NCI-H345 (cell line): ENCODE measurements at places on chromosomes 6 and 20.

GRCh38 chr6:41736186-41736733, 852 bp upstream of the TFEB start:
- DNase-seq = no peak

- DNase-seq = no peak
Observed at GRCh38 chr6:156154896-156155295, 622.3 kb upstream of the ARID1B start.

DNA sequence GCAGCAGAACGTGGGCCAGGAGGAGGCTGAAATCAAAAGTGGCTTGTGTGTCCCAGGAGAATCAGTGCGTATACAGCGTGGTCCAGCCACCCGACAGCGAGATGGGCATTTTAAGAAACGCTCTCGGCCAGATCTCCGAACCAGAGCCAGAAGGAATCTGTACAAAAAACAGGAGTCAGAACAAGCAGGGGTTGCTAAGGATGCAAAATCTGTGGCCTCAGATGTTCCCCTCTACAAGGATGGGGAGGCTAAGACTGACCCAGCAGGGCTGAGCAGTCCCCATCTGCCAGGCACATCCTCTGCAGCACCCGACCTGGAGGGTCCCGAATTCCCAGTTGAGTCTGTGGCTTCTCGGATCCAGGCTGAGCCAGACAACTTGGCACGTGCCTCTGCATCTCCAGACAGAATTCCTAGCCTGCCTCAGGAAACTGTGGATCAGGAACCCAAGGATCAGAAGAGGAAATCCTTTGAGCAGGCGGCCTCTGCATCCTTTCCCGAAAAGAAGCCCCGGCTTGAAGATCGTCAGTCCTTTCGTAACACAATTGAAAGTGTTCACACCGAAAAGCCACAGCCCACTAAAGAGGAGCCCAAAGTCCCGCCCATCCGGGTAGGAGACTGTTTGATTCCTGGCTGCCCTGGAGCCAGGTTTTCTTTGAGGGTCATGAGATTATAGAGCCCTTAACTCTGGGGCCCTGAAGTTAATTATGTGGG, 75.3 kb downstream of the ASXL1 start:
- DNase-seq = no peak

DNA sequence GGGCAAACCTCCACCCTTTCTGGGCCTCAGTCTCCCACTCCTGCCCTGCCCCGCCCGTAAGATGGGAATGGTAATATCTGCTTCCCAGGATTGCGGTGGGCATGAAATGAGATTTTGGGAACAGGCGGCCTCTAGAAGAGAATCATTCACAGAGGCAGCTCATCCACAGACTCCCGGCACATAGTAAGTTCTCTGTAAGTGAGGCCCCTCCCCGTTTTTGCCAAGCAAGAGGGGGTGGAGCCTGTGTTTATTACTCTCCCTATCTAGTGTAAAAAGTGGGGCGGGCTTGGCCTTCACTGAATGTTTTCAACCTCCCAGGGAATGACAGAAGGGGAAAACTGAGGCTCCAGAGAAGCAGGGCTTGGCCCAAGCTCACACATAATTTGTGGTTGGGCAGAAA, 20.0 kb downstream of the SUN5 start:
- no peak for DNase-seq

- DNase-seq = no peak
Observed at GRCh38 chr20:44198872-44199271, 11.7 kb downstream of the OSER1 start.

DNA sequence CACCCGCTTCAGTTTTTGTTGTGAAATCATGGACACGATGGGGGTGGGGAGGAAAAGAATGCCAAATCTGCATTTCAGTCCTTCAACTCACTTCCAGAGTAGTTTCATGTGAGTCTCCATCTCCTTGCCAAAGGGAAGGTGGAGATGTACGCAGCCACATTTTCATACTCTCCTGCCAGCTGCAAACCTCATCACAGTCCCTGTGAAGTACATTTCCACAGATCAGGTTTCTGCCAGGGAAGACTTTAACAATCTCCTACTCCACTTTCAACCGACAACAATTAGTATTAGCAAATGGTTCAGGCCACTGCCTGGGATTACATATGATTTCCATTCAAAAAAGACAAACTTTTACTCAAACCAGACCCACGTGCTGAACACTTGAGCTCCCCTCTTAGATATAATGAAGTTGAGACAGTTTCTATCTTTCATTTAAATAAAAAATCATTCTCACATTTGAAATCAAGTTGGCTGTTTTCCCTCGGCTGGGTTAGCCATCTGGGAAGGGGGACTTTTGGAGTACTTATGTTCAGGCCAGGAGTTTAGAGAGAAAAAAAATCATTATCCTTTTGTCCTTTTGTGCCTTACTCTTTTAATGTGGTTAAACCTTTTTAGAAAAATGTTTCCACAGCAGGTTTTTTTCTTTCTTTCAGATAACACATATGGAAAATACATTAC, 51.0 kb upstream of the CEP162 start:
- no peak for DNase-seq

DNA sequence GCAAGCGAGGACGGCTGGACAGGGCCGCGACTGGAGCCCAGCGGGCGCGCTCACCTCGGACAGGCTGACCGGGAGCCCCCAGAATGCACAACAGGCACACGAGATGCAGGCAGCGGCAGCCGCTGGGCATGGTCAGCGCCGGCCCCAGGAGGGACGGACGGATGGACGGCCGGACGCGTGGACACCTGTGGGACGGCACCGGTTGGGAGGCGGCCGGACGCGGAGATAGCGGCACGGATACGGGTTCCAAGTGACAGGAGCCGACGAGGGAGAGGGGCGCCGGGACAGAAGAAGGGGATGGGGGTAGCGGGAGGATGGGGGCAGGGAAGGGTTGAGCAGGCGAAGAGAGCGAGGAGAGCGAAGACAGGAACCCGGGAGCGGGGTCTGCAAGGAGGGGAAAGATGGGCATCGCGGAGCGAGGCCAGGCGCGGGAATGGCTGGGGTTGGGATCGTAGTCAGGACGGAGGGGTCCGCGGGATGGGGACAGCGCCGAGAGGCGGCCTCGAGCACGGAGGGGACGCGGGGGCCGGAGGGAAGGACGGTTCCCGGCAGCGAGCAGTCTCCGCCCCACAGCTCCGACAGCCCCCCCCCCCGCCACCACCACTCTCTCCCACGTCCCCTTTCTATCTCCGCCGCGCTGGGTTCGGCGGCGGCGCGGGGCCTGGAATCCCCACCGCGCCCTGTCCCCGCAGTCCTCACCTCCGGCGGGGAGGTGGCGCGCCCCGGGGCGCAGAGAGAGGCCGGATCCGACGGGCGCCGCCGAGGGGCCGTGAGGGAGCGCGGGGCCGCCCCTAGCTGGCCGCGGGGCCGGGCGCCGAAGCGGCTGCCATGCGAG, 435 bp downstream of the DLK2 start:
- peak; percentile 45 for DNase-seq

- DNase-seq = no peak
Observed at GRCh38 chr6:93163146-93163545, 256.2 kb downstream of the EPHA7 start.

GRCh38 chr20:20237093-20237959, 130.6 kb upstream of the INSM1 start:
- DNase-seq = peak; percentile 33

- no peak for DNase-seq
Observed at GRCh38 chr6:35663447-35664235, 25.1 kb downstream of the FKBP5 start.

- no peak for DNase-seq
Observed at GRCh38 chr20:32603046-32603726, 18.1 kb upstream of the NOL4L start.

DNA sequence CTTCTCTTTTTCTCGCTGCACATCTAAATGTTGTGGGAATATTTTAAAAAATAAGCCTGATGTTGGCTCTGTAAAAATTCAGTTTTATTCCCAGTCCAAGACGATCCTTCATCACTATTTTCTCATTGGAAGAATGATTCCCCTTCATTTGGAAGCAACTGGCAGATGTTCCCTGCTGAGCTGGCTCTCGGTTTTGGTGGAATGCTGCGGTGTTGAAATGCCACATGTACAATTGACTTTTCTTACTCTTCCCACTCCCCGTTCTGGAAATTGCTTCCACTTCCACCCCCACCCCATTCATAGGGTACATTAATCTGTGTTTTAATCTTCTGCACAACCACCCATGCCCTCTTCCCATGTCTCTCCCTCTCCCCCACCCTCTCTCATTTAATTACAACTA, 496.3 kb upstream of the MAP3K7 start:
- no peak for DNase-seq

DNA sequence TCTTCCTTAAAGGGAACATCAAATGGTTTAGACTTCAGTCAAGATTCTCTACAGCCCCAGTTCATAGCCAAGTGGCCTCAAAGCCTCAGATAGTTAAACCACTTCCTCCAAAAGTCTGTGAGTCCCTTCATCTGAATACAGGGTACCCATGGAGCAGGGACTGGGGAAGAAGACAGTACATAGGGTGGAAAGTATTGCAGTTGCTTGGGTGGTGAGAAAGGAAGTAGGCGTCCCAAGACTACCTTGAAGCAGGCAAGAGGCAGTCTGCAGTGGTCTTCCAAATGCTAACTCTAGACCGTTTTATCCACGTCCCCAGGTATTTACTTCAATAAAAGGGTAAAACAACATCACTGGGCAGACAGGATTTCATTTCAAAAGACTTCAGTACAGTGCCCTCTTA, 2.0 kb downstream of the FYN start:
- no peak for DNase-seq

DNA sequence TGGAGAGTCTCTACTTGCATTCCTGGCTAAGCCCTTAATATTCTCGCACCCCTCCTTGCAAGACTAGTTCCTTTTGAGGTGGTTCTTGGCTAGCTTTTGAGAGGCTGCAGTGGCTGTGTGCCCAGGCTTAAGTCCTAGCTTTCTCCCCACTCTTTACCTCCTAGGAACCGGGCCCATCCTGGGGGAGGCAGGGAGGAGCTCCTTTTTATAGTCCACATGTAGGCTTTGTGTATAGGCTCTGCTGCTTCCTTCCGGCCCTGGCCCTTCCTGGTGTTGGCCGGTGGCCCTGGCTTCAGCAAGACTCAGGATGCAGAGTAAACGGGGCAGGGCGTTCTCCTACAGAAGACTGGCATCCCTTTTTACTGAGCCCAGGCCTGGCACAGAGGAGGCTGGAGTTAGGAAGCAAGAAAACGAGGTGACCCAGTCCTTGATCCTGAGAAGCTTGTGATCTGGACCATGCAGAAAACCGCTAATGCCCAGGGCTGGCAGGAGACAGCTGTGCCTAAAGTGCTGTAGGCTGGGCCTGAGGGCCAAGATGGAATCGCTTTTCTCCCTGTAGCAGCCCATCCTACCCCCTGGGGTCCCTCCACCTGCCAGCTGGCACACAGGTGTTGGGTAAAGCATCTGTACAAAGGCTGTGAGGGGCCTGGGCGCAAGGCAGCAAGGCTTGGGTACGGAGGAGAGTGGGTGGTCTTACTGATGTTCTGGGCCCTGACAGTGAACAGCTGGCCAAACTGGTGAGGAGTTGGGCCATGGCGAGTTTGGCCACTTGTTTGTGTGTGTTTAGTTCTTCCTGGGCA, 8.7 kb downstream of the PLCG1 start:
- peak; percentile 29 for DNase-seq
